ENCODE measurements at places on chromosomes 5 and 9. TPM values are rescaled to one million over a fixed set of nuclear protein-coding genes. Genes with fewer than 3 reads are reported as not detected.

TGFBI gene
- total RNA-seq = not detected

MED22 gene
- total RNA-seq = 22.9 TPM

DNA sequence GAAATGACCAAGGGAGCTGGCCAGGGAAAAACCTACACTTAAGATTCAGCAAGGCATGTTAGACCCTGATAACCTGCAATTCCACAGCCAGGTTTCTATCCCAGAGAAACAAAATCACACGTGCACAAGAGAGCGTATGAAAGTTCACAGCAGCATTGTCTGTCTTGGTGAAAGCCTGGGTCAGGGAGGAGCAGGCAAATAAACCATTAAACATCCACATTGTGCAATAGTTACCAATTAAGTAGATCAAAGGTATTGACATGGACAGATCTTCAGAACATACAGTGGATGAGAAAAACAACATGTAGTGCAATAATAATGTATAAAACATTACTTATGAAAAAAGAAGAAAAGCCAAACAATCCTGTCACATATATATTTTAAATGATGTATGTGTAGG lies 15.9 kb upstream of the GPX3 start:
- peaks cover 3% of the 10 kb centered on the region for H3K27me3 ChIP-seq
- no peak overlapping the region for H3K4me3 ChIP-seq
- H3K4me1 ChIP-seq = no peaks in the 10 kb centered on the region
- no peak overlapping the region for H3K27ac ChIP-seq

DNA sequence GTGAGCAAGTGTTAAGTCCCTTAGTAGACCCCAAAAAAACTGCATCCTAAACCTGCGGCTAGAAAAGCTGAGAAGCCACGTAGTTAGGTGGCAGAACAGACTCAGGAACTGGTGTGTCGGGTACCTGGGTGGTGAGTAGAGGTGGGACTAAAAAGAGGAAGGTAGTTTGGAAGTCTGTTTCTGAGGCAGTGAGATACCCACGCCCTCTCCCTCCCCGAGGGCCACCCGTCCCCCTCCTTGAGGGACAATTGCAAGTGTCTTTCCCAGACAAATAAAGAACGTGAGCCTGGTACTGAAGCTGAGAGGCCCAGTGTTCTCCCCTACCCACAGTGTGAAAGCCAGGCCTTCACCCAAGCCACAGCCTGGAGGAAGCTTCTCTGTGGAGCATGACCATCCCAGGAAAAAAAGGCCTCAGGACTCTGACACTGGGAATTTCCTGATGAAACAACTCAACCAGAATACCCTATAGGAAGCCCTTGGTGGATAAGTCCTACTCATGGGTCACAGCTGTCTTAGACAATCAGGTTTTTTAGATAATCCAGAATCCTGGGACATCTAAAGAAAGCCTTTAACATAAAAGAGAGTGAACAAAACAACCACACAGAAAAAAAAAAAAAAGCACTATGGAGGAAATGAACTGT lies 7.0 kb upstream of the CD74 start:
- H3K36me3 ChIP-seq = no peaks in the 10 kb centered on the region
- DNase-seq = no peak
- H3K4me3 ChIP-seq = no peak overlapping the region
- H3K27ac ChIP-seq = no peak overlapping the region

IL13 gene
- 5.5 TPM for total RNA-seq

OGN gene
- not detected for total RNA-seq
